ENCODE measurements at places on chromosomes 2 and 18.

DNA sequence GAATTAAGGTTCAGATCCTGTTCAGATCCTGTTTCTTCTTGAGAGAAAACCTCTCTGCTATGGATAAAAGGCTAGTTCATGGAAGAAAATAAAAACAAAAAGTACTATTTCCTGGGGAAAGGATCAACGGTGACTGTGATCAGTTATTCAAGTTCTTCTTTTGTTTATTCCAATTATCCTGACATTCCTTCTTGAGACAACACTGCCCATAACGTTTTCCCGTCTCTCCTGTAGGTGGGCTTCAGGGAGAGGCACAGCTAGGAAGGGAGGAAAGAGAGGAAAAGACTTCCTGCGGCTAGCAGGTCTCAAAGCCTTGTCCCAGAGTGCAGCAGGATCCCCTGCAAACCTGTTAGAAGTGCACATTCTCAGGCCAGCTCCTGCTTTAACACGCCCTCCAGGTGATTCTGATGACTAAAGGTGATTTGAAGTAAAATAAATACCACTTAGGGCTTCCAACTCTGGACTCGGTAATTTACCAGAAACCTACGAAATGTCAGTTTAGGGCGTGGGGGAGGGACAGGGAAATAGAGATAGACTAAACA is 4.5 kb upstream of the FHL2 start:
- no peak for DNase-seq

GRCh38 chr18:65439188-65439587 is 311.6 kb upstream of the CDH7 start:
- DNase-seq: no peak

- DNase-seq: peak; percentile 62
Measured at GRCh38 chr2:128654408-128654807, 335.7 kb upstream of the HS6ST1 start.

DNA sequence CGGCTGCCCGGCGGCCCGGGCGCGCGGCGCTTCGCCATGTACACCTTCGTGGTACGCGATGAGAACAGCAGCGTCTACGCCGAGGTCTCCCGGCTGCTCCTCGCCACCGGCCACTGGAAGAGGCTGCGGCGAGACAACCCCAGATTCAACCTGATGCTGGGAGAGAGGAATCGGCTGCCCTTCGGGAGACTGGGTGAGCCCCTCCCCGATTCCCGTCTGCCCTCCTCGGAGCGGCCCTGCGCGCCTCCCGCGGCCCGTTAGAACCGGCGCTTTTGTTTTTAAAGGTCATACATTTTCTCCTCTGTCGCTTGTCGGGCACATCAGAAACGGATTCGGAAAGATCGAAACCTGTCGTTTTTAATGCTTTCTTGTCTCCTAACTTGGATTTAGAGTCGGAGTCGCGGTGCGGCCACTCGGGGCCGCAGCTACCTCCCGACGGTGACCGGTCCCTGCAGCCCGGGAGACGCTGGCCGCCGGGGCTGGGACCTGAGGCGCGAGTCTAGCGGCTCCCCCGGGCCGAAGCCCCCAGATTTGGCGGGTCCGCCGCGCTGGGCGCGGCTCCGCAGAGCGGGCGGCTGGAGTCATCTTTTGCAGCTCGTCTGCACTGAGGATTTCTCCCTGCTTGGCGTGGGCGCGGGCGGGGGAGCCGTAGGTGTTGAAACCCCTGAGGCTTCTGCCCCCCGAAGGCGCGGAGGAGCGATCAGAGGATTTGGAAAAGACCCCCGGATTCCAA is 519 bp downstream of the TTL start:
- no peak for DNase-seq

- no peak for DNase-seq
Measured at GRCh38 chr2:127811397-127812321, 688 bp upstream of the WDR33 start.

DNA sequence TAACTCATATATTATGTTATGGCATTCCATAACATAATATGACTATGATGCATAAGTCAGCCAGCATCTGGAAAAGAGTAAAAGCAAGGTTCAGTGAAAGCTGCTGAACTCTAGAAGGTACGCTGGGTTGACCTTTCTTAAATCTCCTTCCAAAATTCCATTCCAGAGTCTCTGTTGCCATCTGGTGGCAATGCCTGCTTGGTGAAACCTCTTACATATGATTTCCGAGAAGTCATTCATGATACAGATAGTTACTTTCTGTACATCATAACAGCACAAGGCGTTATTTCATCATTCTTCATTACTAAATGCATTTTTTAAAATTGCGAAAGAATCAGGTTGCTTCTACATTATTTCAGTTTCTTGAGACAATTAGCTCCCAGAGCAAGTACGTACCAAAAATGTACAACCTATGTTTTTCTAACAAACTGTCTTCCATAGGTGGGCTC is 7.0 kb upstream of the EPG5 start:
- peak; percentile 80 for DNase-seq

GRCh38 chr2:174588463-174588862 is 9.1 kb downstream of the WIPF1 start:
- no peak for DNase-seq

DNA sequence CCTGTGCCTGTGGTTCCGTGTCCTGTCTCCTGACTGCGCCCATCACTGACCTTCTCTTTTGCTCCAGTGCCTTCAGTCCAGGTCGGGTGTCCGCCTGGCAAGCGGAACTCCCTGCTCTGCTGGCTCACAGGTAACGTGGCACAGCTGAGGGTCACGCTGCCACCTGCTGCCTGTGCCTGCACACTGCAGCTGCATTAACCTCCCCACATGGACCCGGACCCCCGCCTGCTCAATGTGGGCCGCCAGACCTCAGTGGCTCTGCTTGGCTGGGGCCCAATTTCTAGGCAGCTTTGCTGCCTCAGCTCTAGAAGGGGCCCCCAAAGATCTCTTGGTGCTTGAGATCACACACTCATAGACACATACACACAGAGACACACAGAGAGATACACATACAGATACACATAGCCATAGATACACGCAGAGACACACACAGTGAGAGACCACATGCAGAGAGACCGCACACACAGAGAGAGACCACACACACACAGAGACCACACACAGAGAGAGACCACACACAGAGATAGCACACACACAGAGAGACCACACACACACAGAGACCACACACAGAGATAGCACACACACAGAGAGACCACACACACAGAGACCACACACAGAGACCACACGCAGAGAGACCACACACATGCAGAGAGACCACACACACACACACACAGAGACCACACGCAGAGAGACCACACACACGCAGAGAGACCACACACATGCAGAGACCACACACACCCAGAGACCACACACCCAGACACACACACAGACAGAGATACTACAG is 14.9 kb upstream of the CNNM3 start:
- DNase-seq: peak; percentile 76

DNA sequence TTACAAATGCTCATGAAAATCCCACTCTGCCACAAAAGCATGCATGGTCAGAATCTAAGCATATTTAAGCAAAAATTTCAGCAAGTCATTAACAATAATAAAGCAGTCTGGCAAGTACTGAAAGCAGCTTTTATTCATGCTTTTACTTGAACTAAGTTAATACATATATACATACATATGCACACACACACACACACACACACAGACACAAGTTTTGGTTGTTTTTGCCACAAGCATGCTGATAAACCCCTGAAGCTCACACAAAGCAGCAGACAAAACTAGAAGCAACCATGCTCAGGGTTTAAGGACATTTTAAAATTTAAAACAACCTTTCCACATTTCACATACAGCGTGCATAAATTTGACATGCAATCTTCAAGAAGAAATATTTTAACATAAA is 819.1 kb upstream of the FSHR start:
- no peak for DNase-seq

- no peak for DNase-seq
Measured at GRCh38 chr18:3827236-3827845, 377.4 kb downstream of the TGIF1 start.

DNA sequence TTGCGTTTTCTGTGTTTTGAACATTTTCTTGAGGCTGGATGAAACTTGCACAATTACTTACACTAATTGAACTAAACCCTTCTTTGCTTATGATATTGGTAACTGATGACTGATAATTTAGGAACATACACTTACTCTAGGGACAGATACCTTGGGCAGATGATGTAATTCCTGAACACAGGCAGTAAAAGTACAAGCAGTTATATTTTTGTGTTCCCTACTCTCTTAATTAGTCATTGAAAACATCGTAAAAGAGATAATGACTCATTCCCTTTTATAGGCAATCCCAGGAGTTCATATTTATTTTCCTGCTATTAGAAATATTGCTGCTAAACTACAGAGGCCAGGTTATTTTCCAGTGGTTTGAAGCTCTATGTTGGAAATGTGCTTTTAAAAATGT is 46.4 kb downstream of the CCDC85A start:
- no peak for DNase-seq

GRCh38 chr2:165203689-165204559 is at the start of gene SCN3A:
TSS of gene SCN3A (minus strand) at chr2:165204050. CDS start at chr2:165176394, 27,656 bp downstream.
- no peak for DNase-seq

DNA sequence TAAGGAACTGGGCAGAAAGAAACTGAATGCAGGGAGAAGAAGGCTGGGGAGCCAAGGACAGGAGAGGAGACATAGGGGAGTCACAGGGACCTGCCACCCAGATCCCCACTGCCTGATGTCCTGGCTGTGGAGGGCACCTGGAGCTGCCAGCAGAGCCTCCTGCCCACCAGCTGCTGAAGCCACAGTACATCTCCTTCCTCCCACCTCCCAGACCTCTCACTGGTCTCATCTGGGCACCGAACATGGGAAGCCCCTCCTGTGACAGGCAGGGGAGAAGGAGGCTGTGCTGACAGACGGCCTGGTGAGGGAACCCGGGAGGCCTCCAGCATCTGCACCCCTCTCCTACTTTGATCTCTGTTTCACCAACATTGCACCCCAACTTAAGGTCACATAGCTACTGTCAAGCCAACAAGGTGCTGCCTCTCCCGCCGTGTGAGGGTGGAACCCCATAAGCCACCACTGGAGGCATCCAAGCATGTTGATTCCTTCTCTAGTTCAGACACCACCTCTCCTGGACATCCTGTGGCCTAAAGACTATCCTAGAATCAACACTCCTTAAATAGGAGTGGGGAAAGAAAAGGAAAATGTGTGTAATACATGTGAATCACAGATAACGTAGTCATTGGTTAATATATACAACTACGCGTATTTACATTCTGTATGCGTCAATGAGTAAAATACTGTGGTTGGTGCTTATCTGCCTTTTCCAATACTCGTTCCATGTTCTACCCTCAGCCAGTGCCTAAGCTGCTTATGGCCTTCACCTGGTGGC is 3.5 kb upstream of the RNPEPL1 start:
- DNase-seq: peak; percentile 43

DNA sequence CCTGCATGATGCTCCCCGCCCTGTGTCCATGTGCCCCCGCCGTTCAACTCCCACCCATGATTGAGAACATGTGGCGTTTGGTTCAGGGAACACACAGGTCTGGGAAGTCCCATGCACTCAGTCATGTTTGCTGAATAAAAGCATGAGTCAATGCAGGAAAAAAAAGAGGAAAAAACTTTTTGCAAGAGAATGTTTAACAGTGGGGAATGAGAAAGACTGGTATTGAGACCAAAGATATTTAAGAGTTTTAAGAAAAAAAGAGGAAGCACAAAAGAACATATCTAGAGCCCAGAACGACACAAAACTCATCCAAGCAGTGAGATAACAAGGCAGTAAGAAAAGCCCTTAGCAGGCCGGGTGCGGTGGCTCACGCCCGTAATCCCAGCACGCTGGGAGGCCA is 279.2 kb upstream of the THSD7B start:
- DNase-seq: no peak

GRCh38 chr2:230569298-230569697 is 143.3 kb upstream of the CAB39 start:
- no peak for DNase-seq

DNA sequence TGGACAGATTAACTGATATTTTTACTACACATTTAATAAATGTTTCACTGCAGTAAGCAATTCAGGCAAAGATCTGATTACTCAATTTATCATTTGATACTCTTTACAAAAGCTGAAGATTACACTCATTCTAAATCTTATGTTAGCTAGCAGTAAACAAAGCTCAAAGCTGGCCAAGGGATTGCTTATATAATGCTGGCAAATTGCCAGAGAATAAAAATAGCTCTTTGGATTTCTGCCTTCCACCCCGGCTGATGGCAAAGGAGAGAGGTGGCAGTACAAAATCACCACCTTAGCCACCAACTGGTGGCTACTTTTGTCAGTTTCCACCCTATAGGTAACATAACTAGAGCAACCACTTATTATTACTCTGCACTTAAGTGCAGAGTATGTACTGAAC is 320.5 kb downstream of the FSIP2 start:
- no peak for DNase-seq

DNA sequence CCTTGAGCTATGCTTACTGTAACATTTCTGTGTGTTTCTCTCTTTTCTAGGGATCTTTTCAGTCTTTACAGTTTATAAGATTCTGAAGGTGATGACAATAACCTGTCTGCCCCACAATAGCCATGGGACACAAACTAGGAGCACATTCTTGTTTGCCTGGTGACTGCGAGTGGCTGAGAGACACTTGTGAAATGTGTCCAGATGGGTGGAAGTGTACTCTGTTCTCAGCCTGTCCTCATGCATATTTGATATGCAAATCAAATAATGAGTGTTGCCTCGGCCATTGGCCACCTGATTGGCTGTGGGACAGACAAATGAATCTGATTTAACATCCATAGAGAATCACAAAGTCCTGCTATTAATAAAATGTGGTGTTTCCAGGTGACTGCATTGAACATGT is 246.2 kb downstream of the HNMT start:
- no peak for DNase-seq

GRCh38 chr2:234446404-234447076 is 50.3 kb downstream of the ARL4C start:
- DNase-seq: peak; percentile 87

- no peak for DNase-seq
Measured at GRCh38 chr2:23204685-23205242, 180.2 kb upstream of the KLHL29 start.

DNA sequence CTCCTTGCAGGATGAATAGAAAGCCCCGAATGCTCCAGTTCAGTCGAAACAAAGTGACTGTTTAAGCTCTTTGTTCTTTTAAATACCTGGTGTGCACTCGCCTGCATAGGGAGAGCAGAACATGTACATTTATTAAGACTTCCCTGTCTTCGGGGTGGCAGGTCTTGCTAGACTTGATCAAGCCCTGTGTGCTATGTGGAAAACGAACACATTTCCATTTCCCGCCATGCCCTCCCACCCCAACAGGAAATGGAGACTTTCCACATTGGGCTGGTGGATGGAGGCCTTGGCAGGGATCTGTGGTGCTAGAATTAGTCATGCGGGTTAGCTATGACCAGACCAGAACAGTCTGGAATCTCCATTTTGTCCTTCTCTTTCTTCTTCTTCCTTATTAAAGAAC is 321.0 kb upstream of the THSD7B start:
- no peak for DNase-seq

DNA sequence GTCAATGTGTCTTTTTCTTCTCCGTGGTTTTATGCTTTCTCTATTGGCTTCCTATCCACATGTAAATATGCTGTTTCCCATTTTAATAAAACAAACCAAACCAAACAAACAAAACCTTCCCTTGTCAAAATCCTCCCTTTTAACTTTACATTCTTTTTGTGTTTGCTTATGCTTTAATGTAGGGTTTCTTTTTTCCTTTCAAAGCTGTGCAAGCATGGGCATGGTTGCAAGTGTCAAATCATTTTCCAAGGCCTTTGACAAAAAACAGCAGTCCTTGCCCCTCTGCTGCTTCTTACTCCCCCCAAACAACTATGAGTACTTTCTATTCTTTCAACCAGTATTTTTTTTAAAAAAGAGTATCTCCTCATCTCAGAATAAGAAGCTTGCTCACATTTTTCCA is 66.0 kb upstream of the ACYP2 start:
- DNase-seq: no peak

- DNase-seq: no peak
Measured at GRCh38 chr2:97617911-97618310, 28.0 kb upstream of the COX5B start.

- peak; percentile 26 for DNase-seq
Measured at GRCh38 chr2:203328760-203329540, 756 bp downstream of the ABI2 start.
